ENCODE measurements at places on chromosomes 3 and 15. TPM values are rescaled to one million over a fixed set of nuclear protein-coding genes. Genes with fewer than 3 reads are reported as not detected.

SPATA12 gene
- total RNA-seq: not detected

TGM4 gene
- total RNA-seq: not detected

GRCh38 chr15:27679203-27679602 lies 419.9 kb downstream of the OCA2 start:
- no peak for DNase-seq

DNA sequence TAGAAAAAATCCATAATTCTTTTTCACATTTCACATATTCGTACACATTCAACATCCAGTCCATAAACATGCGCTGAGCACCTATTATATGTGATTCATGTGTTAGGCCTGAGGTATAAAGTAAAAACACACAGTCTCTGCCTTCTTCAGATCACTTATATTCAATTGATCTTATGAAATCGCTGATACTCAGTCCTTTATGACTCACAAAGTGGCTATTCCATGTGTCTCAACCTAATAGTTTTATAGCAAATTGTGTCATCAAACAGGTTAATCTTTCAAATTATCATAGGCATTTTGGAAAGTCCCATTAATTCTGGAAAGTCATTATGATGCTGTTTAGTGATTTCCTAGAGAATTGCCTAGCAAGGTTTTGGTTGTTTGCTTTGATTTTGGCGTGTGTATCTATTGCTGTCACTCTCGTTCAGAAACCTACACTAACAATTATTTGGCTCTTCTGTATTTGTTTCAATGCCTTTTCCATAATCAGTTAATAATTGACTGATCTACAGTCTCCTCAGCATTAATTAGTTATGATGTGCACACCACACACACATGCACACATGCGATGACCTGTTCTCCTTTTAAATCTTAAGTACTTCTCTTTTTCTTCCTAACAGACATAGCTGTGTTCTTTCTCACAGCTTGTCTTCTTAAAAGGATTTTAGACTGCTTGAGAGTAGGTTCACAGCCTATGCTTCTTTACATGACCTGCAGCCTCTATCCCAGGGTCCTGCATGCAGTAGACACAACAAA lies 353.1 kb downstream of the MECOM start:
- no peak for DNase-seq

GRCh38 chr15:70185251-70185711 lies 87.6 kb upstream of the TLE3 start:
- no peak for DNase-seq

- DNase-seq: no peak
Observed at GRCh38 chr3:30353711-30354467, 252.5 kb upstream of the TGFBR2 start.

DNA sequence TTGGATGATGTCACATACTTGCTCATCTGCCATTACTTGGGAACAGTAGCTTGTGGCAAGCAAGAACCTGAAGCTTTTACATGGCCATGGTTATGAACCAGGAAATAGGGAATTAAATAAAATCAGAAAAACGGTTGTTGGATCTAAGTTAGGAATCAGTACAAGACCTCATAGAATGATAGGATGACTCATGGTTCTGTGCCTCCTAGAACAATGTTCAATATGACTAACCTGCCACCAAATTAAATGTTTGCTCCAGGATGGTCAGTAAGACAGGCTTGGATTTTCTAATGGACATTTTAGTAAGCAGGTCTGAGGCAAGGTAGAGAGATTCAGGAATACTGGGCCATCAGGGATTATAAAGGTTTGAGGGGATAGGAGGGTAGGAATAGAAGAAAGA lies 218.9 kb downstream of the PLOD2 start:
- DNase-seq: no peak

GRCh38 chr3:133591271-133591742 lies 17.8 kb downstream of the CDV3 start:
- no peak for DNase-seq

DNA sequence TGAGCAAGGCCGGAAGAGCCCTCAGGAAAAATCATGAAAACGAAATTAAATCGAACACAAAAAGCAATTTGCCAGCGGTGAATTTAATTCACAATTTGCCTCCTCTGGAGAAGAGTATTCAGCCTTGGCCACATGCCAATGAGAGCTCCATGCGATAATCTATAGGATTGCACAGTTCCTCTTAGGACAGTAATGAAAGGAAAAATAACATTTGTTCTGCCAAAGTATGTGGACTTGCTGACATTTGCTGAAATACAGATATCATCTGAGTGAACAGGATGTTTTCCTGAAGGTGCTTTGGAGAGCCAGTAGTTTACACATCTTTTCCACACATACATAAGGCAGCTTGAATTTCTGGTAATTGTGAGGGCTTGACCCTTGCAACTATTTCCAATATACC lies 188.6 kb upstream of the PDZRN3 start:
- no peak for DNase-seq

DNA sequence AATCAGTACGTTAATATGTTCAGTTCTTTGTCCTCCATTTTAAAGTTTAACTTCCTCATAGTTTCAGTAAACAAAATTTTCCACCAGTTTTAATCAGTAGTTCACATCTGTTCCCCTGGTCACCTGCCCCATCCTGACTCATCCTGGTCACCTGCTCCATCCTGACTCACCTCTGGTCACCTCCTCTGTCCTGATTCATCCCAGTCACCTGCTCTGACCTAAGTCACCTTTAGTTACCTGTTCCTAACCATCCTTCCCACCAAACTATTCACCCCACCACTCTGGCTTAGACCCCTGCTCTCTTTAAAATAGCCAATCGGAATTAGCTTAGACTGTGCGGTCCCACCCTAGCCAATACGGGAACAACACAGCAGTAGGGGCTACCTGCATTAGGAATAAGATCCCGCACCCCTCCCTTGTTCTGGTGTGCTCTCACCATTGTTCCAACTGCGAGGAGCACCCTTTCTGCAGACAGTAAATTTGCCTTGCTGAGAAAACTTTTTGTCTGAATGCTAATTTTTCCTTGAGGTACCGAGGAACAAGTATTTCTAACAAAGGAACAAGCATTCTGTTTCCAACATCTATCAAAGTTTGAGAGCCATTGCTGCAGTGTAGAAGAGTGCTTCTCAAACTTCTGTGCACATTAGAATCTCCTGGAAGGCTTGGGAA lies 169.3 kb downstream of the ADAMTS17 start:
- DNase-seq: no peak

GRCh38 chr3:38348903-38349302 lies 2.3 kb downstream of the XYLB start:
- no peak for DNase-seq

DNA sequence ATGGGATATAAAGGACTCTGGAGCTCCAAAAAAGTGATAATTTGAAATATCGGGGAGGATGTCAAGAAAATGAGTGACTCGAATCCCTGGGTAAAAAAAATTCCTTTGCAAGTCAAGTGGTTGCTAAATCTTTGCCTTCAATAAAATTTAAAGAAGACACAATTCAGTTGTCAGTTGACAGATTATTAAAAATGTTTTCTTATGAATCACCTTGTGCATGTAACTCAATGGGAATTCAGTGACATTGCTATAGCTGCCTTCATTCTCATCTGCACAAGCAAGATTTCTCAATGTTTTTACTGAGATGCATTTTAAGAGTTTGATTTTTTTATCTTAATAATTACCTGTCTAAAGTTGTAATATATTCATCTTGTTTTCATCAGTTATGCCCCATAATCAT lies 264.0 kb upstream of the IL12A start:
- no peak for DNase-seq
